Pulmonary artery endothelial cell (primary cell): ENCODE measurements at places on chromosomes 4 and X. TPM values are rescaled to one million over a fixed set of nuclear protein-coding genes. Genes with fewer than 3 reads are reported as not detected.

The ADGRL3 gene
- total RNA-seq: not detected in 2 replicates

- no peak for DNase-seq
These were observed 136.8 kb downstream of the ADAM29 start for GRCh38 chr4:175054980-175055379.

DNA sequence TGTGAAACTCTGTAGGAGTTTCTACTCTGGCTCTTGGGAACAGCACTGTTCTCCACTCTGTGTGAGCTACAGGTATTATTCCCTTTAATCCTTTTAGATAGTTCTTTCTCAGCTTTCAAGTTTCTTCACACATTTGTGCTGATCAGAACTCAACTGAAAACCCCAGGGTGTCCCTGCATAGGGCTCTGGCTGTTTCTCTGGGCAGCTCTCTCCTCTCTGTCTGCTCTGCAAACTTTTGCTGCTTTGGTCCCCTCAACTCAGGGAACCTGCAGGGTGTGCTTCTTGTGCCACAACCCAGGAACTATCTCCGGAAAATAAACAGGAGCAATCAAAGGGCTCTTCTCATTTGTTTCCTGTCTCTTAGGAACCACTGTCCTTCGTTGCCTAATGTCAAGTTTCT lies 196.6 kb upstream of the GABRA2 start:
- DNase-seq: no peak

DNA sequence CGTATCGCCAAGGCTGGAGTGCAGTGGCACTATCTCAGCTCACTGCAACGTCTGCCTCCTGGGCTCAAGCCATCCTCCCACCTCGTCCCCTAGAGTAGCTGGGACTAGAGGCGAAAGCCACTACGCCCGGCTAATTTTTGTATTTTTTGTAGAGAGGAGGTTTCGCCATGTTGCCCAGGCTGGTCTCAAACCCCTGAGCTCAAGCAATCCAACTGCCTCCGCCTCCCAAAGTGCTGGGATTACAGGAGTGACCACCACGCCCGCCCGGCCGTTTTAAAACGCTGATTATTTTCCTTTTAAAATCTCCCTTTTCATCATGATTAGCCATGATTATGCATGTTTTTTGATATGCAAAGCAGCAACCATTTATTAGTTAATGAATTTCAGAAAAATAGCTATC lies 2.2 kb downstream of the N4BP2 start:
- no peak for DNase-seq

The FRAS1 gene
- 8.6 and 26.8 TPM in 2 replicates for total RNA-seq

The MMRN1 gene
- total RNA-seq: 1,455 and 1,534 TPM in 2 replicates

The FAM236B gene
- not detected in 2 replicates for total RNA-seq

The IL1RAPL2 gene
- total RNA-seq: not detected in 2 replicates

- no peak for DNase-seq
These were observed 387.3 kb upstream of the TECRL start for GRCh38 chr4:64796581-64796980.

The POU3F4 gene
- not detected in 2 replicates for total RNA-seq

The FSTL5 gene
- total RNA-seq: under 0.01 TPM in 1 of 2 replicates, not detected in the other

The LEF1 gene
- not detected in 2 replicates for total RNA-seq

GRCh38 chr4:3524349-3524748 lies 7.9 kb downstream of the LRPAP1 start:
- DNase-seq: no peak

The SMIM31 gene
- total RNA-seq: not detected in 2 replicates

- DNase-seq: no peak
These were observed 17.2 kb downstream of the VGLL1 start for GRCh38 chrX:136549226-136549625.

DNA sequence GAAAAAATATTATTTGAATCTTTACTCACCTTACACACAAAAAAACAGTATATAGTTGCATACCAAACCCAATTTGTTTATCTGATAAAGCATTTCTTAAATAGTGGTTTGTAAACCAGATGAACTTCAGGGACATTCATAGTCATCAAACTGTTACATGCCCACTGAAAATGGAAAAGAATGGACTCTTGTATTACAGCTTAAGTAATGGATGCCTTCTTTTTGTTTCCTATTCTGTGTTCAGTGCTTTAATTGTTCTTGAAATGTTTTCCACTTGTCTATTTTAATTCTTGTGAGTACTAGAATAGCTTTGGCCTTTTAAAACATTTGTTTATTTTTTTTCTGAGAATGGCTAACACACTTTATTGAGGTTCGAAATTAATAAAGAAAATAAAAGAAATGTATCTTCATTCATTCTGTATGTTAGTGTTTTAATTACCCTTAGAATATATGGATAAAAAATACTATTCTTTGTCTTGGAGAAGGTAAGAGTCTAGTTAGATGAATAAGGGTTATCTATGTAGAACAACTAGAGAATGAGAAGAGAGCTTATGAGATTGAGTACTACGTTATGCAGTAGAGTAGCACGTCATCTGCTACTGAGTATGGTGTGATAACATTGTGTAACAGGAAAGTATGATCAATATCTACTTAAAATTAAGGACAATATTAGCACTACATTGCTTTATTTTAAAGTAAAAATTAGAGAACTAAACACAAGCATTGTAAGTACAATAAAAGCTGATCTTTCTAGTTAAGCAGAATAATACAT lies 9.9 kb downstream of the CPEB2 start:
- no peak for DNase-seq

The RAB9B gene
- 0.35 and 0.40 TPM in 2 replicates for total RNA-seq

The SRPX2 gene
- 73.3 and 159 TPM in 2 replicates for total RNA-seq

DNA sequence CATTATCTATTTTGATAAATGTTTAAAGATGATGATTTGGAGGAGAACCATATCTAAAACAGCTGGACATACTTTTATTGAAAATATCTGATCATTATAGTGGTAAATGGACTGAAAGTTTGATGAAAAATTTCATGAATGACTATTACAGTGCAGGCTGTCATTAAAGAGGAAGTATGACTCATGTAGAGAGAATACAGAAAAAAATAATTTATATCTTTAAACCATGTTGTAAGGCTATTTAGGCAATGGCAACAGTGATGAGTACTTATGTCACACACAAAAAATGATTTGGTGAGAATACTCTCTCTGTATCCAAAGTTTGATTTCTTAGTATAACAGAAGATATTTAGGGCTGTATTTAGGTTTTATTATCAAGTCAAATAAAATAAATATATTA lies 3.9 kb upstream of the GLRB start:
- no peak for DNase-seq

DNA sequence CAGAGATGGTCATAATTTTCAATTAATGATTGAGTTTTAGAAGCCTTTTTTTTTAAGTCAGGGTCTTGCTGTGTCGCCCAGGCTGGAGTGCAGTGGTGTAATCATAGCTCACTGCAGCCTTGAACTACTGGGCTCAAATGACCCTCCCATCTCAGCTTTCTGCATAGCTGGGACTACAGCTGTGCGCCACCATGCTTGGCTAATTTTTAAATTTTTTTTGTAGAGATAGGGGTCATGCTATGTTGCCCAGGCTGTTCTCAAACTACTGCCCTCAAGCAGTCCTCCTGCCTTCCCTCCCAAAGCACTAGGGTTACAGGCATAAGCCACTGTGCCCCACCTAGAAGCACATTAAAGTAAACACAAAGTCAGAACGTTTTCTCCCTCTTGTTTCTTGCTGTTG lies 51.7 kb downstream of the HTT-AS start:
- DNase-seq: no peak

The ERVMER34-1 gene
- under 0.01 TPM in 1 of 2 replicates, not detected in the other for total RNA-seq

DNA sequence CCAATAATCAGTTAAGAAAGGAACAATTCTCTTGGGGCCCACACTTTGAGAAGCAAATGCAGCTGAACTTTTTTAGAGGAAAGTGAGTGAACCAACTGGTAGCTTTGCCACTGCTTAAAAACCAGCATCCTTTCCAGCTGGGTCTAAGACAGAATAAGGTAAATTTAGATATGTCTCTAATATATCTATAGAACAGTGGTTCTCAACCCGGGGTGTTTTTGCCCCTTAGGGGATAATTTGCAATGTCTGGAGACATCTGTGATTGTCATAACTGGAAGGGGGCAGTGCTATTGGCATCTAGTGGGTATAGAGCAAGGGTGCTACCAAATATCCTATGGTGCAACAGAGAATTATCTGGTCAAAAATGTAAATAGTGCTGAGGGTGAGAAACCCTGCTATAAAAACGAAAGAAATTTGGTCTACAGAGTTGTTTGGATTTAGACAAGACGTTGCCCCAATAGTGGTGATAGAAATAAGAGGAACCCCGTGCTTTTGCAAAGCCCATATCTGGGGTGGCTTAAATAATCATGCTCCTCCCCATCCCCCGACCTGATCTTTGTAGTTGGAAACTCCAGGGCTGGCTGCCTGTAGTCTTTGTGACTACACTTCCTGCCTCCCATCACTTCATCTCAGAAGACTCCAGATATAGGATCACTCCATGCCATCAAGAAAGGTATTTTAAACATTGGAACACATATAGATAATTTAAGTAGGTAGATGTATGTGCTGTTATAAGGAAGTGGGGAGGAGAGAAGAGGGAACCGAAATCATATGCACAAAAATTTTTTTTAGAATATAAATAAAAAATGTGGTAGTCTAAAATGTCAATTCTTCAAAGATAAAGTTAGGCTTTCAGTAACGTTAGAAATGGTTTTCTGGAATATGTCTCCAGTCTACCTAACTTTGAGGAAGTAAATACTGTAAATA lies at the start of gene TLR7:
TSS of gene TLR7 (plus strand) at position 622 of the 927 bp plus-strand sequence. CDS start 507 bp downstream, outside the sequence.
- DNase-seq: no peak

DNA sequence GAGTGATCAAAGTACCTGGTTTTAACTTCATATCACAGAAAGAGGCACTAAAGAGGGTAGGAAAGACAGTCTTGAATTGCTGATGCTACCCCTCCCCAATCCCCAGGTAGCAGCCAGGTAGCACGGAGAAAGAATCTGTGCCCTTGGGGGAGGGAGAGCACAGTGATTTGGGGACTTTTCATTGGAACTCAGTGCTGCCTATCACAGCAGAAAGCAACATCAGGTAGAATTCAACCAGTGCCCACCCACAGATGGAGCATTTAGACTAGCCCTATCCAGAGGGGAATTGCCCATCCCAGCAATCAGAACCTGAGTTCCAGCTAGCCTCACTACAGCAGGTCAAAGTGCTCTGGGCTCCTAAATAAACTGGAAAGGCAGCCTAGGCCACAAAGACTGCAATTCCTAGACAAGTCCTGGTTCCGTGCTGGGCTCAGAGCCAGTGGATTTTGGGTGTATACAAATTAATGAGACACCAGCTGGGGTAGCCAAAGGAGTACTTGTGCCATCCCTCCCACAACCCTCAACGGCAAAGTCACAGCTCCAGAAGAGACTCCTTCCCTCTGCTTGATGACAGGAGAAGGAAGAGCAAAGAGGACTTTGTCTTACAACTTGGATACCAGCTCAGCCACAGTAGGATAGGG lies 228.1 kb downstream of the THOC2 start:
- no peak for DNase-seq

GRCh38 chr4:138757432-138757831 lies 258.1 kb upstream of the NOCT start:
- DNase-seq: no peak

The TKTL2 gene
- not detected in 2 replicates for total RNA-seq

The SLC2A9 gene
- total RNA-seq: 0.92 and 1.1 TPM in 2 replicates

GRCh38 chrX:68930542-68931317 lies 101.9 kb downstream of the EFNB1 start:
- no peak for DNase-seq

GRCh38 chr4:97153042-97153441 lies 990.2 kb downstream of the STPG2 start:
- DNase-seq: no peak

The FDCSP gene
- total RNA-seq: not detected in 2 replicates

The FOXR2 gene
- not detected in 2 replicates for total RNA-seq

The TREX2 gene
- total RNA-seq: 0.73 and 1.0 TPM in 2 replicates
